ENCODE measurements at places on chromosomes 6 and 20.

DNA sequence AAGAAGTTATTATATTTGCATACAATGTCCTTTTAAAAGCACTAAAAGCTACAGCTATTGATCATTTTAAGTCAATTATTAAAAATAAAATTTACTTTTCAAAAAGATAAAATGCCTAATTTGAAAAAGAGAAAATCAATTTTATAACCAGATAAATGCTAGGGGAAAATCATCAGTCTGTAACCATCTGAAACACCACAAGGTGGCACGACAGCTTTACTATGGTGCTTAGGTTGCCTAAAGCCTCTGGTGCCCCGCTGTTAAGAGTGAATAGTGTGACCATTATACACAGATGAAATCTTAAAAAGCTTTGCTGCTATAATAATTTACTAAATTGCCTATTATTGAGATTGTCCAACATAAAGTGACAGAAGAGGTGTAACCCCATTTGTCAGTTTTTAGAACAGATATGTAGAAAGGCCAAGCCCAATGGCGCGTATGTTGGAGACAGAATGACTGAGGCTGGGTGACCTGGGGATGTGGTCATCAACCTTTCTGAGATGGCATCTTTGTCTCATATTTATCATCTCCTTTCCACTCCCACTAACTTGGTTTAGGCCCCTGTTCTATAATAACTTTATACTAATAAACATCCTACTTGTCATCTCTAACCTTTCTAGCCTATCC, 100.8 kb downstream of the MOXD1 start:
- DNase-seq: no peak

DNA sequence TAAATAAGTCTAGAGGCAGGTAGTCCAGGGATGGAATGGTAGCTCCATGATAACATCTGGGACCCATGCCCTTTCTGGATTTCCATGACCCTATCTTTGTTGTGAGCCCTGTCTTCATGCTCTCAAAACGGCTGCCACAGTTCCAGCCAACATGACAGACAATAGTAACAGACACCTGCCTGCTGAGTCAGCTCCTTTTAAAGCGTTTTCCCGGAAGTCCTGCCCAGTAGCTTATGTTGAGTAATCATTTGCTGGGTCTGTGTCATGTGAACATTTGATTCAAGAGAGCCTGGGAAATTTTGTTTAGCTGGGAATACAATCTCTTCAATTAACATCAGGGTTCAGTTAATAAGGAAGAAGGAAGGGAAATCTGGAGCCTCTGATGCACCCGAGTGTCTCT, 262.2 kb upstream of the SULF2 start:
- DNase-seq: no peak

GRCh38 chr6:87074101-87074621, 20.7 kb downstream of the CGA start:
- DNase-seq: no peak

GRCh38 chr20:25120457-25120856, 38.5 kb upstream of the VSX1 start:
- DNase-seq: no peak

DNA sequence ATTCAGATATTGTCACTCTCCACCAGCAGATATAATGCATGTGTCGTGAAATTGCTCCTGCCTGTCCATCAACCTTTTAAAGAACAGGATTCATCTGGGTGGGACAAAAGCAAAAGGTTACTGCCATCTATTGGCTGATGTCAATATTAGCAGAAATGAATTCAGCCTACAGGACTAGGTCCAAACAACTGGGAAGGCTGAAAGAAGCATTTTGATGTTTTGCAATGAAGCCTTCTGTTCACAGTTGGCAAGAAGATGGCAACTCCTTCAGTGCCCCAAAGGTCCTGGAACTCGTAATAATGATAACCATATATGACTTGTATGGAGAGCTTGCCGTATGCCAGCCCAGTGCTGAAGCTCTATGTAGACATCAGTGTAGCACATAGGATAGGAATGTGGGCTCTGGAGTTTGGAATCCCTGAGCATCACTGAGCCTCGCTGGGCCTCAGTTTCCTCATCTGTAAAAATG, 7.5 kb downstream of the BCAS1 start:
- DNase-seq: no peak

Data from stimulated activated CD8-positive, alpha-beta memory T cell treated with anti-CD3 and anti-CD28 coated beads, Interleukin-7, amount 100 ng/mL, for 1 hour (primary cell).